Fibroblast of skin of abdomen (primary cell): ENCODE measurements at places on chromosomes 4 and X.
A peak's percentile ranks its signal among the peaks of the same experiment; 100 is the strongest.

- DNase-seq, result no peak
Measured at GRCh38 chrX:131544218-131544617, 344 bp downstream of the OR13H1 start.

DNA sequence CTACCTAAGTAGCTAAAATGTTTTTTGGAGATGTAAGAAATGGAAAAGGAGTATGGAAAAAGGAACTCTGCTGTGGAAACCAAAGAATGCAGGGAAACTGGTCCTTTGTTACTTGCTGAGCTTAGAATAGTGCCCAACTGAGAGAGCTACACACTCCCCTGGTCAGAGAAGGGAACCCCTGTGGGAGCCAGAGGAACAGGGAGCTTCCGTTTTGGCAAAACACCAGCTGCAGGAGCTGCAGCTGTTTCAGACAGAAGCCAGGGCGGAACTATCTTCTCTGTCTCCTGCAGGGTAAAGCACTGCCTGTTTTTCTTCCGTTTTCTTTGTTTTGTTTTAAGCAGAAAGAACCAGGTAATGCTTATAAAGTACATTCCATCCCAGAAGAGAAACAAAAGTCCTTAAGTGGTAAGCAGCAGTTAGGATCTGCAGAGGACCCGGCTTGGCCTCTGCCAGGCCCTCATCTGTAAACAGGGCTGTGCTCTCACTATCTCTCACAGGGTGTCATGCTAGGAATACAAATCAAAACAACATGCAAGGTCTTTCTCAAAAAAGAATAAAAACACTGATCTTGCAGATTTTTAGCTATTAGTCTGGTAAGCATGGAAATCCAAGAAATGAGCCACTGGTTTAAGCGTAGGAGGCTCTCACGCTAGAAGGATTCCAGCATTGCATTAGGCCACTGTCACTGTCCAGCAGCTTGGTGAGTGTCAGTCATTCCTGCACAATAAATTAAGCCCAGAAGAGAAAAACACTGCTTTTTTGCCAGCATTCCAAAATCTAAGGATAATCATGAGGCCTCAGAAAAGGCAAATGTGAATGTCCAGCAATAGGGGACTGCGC is 76.1 kb downstream of the CHST7 start:
- no peak for DNase-seq

DNA sequence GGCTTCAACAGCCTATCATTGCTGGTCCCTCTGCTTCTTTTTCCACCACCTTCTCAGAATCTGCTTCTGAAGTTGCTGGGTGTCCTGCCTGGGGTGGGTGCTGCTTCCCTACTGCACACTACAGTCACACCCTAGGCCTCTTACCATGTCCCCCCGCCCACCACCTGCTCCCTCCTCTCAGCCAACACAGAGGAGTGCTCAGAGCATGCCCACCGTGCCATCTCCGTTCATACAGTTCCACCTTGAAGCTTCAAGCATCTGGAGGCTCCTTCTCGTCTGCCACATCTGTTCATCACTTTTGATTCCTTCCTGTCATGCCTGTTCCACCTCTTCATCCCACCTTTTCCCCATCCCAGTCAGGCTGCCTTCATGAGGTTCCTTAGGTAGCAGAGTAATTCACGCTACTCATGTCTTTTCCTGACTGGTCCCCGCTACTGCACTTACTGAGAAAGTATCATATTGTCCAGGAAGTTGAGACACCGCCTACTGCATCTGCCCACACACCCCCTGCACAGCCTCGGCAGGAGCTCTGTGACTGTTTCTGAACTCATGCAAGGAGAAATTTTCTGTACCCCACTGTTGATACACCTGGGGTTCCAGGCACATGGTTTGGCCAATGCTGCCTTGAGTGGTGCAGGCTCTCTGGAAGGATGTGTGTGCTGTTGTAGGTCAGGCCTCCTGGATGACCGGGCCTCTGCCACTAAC is 39.5 kb downstream of the HADH start:
- DNase-seq, result no peak

- DNase-seq, result no peak
Measured at GRCh38 chr4:101005659-101006058, 341.7 kb downstream of the PPP3CA start.

- no peak for DNase-seq
Measured at GRCh38 chrX:140804292-140804691, 94.7 kb downstream of the LINC00632 start.

- peak; percentile 82 for DNase-seq
Measured at GRCh38 chrX:71919431-71919830, 8.8 kb downstream of the NHSL2 start.

GRCh38 chr4:4349867-4350266 is 37.0 kb upstream of the NSG1 start:
- no peak for DNase-seq

GRCh38 chrX:155334486-155335336 is at the start of gene CLIC2:
Gene CLIC2, minus strand, starts transcription at chrX:155334614. Its CDS starts 187 bp downstream, at chrX:155334427.
- peak; percentile 85 for DNase-seq

- DNase-seq, result peak; percentile 86
Measured at GRCh38 chrX:45517090-45517973, 316.7 kb upstream of the DIPK2B start.

- no peak for DNase-seq
Measured at GRCh38 chrX:28946846-28947245, 359.6 kb downstream of the IL1RAPL1 start.

DNA sequence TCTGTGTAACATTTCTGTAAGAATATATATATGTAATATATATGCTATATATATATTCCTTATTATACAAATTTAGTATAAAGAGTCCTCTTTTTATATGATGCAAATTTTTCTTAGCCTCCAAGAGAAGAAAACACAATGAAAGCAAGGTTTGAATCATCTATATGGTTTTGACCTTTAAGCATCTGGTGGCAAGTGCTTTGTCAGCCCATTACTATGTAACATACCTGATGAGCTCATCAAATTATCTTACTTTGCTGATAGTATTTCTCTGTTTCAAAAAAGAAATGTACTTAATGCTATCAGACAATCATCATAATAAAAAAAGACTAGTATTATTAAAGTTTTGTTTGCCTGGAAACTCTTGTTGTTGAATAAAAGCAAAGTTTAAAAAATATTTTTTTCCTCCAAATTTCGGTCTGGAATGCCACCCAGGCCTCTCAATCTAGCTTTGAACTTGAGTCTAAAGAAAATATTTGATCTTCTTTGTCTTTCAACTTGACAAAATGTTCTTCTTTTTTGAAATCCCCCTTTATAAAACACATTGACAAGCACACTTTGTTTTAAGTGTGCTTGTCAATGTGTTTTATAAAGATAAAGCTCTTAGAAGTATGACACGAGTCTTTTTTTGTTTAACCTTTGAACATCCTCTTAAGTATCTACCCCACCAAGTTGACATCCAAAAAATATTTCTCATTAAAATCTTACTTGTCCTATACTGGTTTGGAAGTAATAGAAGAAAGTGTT is 26.2 kb downstream of the ZNF330 start:
- DNase-seq, result peak; percentile 36

GRCh38 chr4:121789960-121790829 is 10.9 kb upstream of the EXOSC9 start:
- peak; percentile 91 for DNase-seq

- DNase-seq, result no peak
Measured at GRCh38 chr4:2402048-2402842, 16.2 kb downstream of the ZFYVE28 start.

GRCh38 chrX:132488180-132488705 is 595 bp downstream of the MBNL3 start:
- peak; percentile 31 for DNase-seq

DNA sequence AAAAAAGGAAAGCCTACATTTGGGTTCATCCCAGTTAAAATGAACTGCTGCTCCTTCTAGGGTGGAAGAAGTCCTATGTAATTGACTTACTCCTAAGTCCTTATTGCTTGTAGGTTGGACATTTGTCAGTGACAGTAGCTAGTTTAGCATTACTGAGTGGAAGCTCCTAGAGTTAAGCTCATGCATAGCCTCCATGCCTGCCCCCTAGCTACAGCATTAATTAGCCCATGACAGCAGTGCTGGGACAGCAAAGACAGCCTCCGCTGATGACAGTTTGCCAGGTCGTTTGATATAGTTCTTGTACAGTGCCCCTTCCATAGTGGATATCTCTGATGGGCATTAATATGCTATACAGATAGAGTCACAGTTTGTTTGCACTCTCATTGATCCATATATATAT is 18.7 kb upstream of the GALNTL6 start:
- DNase-seq, result no peak

- no peak for DNase-seq
Measured at GRCh38 chrX:110320381-110320987, 2.6 kb upstream of the AMMECR1 start.

- DNase-seq, result no peak
Measured at GRCh38 chr4:30833206-30833605, 113.0 kb downstream of the PCDH7 start.
